ENCODE measurements at places on chromosomes 12 and 14.

GRCh38 chr12:80708975-80709328, 1.5 kb downstream of the MYF6 start:
- no peak for DNase-seq

- no peak for DNase-seq
These were observed 130.8 kb upstream of the TRHDE start for GRCh38 chr12:72141381-72141780.

- DNase-seq: no peak
These were observed at the start of gene KCNK13 for GRCh38 chr14:90061685-90062126. KCNK13 (plus strand) TSS chr14:90061994; CDS start chr14:90062206, 212 bp downstream.

DNA sequence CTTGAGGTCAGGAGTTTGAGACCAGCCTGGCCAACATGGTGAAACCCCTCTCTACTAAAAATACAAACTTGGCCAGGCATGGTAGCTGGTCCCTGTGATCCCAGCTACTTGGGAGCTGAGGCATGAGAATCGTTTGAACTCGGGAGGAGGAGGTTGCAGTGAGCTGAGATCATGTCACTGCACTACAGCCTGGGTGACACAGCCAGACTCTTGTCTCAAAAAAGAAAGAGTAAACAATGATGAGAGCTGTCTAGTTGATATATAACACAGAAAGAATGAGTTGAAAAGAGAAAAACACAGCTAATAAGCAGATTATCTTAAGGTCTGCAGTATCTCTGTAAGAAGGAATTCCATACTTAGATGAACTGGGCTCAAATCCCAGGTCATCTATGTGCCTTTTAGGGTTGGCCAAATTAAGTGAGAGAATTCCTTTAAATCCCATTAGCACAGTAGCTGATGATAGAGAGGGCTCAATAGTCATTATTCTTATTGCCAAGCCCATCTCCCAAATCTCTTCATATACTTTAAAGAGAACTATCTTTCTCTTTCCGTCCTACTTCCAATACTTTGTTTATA, 31.1 kb upstream of the STRAP start:
- no peak for DNase-seq

DNA sequence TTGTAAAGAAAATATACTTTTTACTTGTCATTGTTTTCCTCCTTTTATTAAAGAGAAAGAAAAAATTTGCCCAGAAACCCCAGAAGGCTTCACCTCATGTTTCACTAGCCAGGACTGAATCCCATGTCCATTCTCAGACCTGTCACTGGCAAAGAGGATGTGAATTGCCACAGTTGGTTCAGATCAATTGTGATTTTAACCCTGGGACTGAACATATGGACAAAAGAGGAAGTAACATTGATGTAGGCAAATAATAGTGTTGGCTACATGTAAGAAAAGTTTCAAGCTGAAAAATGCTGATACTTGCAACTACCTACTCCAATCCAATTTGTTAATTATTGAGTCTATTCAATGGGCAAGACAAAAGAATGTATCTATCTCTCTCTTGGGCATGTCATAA, 8.6 kb upstream of the CCDC196 start:
- DNase-seq: no peak

DNA sequence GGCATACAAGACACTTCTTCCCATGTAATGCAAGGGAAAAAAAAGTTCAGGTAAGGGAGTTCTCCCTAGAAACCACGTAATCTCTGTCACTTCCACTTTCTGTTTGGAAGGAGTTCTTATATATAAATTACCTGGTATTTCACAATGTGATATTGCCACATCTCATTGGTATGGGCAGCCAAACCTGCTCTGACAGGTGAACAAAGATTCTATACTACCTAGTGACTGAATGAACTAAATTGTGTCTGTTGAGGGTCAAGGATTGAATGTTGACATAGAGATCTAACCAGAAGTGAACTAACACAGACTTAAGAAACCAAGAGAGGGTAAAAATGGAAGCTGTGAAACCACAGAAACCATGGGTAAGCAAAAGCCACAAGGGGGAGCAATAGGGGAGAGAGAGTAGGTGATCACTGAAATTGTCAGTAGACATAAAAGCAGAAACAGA, 161.3 kb downstream of the RPL10L start:
- no peak for DNase-seq

- no peak for DNase-seq
These were observed 196.1 kb upstream of the ALG10B start for GRCh38 chr12:38120438-38120837.
